Activated CD8-positive, alpha-beta memory T cell treated with anti-CD3 and anti-CD28 coated beads, Interleukin-2, amount 10 ng/mL, durations not matched to agents 7 days and 5 days (primary cell): ENCODE measurements at places on chromosomes 12 and 14. TPM values are rescaled to one million over a fixed set of nuclear protein-coding genes. Genes with fewer than 3 reads are reported as not detected.

The MANSC1 gene
- total RNA-seq = 0.14 TPM

The SMOC1 gene
- total RNA-seq = not detected

The ZBTB42 gene
- total RNA-seq = 5.5 TPM

The SLC2A14 gene
- total RNA-seq = 0.12 TPM

The PLXNC1 gene
- 10.4 TPM for total RNA-seq

The SPPL3 gene
- 21.3 TPM for total RNA-seq

The KRT4 gene
- total RNA-seq = not detected

The LRRC43 gene
- total RNA-seq = not detected

The ITPR2 gene
- 37.7 TPM for total RNA-seq

The BORCS5 gene
- 38.3 TPM for total RNA-seq

The SOX5 gene
- not detected for total RNA-seq

The SALL2 gene
- total RNA-seq = 1.3 TPM

The SYNJ2BP gene
- total RNA-seq = 3.6 TPM

The MFAP5 gene
- not detected for total RNA-seq

The SLC25A21 gene
- total RNA-seq = not detected

The GCH1 gene
- total RNA-seq = 73.2 TPM

The LAG3 gene
- 420 TPM for total RNA-seq

The TMEM121 gene
- 11.9 TPM for total RNA-seq

The LGR5 gene
- not detected for total RNA-seq

The GZMH gene
- total RNA-seq = 35.8 TPM

The CHFR gene
- 87.7 TPM for total RNA-seq

The NAV3 gene
- total RNA-seq = not detected

The STRN3 gene
- 24.2 TPM for total RNA-seq

The GMFB gene
- 29.7 TPM for total RNA-seq

The KRT82 gene
- total RNA-seq = not detected

The A2M gene
- total RNA-seq = not detected

The PLCZ1 gene
- total RNA-seq = not detected
